Activated CD4-positive, alpha-beta T cell treated with anti-CD3 and anti-CD28 coated beads, Interleukin-2, amount 50 U/mL, for 4 hours (primary cell): ENCODE measurements at places on chromosomes 4 and X.

DNA sequence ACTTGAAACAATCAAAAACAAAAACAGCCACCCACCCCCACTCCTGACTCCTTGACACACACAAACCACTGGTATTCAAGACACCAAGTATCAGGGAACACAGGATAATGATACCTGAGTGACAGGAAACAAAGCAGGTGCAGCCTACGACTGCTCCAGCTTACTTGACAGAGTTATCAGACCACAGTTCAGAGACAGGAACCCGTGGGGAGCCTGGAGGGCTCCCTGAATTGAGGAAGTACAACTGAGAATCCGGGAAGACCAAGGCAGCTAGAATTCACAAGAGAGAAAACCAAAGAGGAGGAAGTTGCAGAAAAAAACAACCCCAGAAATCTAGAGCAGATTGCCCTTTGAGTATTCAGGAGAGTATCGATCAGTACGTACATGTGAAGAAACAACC, 20.5 kb downstream of the COMMD8 start:
- no peak for DNase-seq

DNA sequence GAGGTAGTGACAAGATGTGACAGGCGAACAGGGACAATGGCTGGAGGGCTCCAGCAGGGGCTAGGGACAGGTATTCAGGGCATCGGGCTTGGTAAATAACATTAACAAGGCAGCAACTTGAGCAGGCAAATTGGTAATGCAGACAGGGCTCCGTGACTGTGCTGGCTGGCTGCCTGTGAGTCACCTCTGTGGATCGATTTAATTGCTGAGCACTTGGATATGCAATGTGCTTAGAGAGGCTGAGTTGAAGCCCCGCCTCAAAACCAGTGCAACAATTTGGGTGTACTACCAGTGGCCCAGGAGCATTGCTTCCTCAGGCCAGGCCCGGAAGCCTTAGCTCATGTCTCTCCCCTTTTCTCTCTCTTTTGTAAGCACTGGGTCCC, 19.5 kb downstream of the CNGA2 start:
- DNase-seq: no peak

DNA sequence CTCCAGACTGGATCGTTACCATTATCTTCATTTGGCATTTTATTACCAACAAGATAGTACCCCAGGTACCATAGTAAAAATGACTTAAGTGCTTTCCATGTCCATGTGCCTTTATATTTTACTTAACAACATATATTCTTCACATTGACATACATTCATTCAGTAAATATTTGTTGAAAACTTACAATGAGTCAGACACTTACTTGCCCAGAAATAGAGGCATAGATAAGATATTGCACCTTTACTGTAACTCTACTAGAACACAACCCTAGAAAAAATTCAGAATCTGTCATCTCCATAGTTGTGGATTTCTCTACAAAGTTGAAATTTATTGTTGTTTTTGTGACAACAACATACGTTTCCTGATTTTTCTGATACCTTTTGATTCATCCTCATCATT, 640.6 kb downstream of the RPA4 start:
- no peak for DNase-seq

DNA sequence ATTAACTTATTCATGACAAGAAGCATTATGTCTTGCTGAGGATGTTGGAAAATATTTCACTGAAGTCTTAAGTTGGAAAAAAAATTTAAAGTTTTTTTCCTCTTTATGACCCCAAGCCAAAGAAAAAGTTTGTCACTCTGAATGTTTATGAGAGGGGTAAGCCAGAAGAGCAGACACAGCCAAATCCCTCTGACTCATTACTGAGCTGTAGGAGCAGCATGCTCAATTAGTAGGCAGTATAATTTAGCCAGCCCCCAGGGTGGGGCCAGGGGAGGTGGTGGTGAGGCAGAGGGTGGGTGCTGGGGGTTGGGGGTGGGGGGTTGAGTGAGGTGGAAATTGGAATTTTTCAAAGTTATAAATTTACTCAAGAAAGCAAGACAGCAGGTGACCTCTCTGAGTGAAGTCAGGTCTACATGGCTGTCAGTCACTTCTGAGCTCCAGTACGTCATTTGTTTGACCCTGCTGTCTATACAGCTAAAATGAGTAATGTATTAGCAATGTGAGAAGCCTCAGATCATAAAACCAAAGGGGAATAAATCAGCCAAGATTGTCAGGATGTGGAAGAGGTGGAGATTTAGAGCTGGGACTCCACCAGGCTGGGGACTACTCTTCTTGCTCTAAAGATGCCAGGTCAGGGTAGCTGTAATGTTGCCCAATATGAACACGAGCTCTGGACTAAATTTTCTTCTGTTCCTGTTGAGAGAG, 98.8 kb upstream of the NDP start:
- DNase-seq: no peak

GRCh38 chr4:97978791-97979488, 164.3 kb downstream of the STPG2 start:
- DNase-seq: no peak
